ENCODE measurements at places on chromosomes 1 and 21.

DNA sequence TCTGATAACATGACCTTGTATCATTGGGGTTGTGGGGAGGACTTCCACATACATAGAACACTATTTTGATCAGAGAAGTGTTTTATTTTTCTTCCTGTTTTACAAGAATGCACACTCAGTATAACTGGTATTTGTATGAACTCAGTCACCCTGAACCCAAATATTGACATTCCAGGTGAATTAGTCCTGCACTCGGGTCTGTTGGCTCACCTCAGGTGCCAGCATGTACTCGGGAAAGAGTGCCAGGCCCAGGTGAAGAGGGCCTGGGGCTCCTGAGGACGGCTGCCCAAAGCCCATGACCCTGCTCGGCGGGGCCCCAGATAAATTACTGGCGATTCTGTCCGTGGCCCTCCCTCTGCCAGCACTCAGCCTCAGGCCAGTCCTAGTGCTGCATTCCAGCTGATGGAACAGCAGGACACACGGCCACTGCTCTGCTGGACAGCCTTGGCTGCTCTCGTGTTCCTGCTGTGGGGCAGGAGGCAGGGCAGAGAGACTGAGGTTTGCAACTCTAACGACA is 75.4 kb upstream of the TMPRSS2 start:
- DNase-seq, result no peak

- DNase-seq, result no peak
Observed at GRCh38 chr1:33391343-33392078, 39.4 kb downstream of the PHC2 start.

- no peak for DNase-seq
Observed at GRCh38 chr1:96837781-96838216, 116.2 kb downstream of the PTBP2 start.

GRCh38 chr21:15415541-15416261 is 314.1 kb upstream of the USP25 start:
- DNase-seq, result no peak

GRCh38 chr21:28337315-28337714 is 655.4 kb downstream of the LTN1 start:
- DNase-seq, result no peak

GRCh38 chr1:19462781-19463503 is 22.4 kb downstream of the CAPZB start:
- no peak for DNase-seq

DNA sequence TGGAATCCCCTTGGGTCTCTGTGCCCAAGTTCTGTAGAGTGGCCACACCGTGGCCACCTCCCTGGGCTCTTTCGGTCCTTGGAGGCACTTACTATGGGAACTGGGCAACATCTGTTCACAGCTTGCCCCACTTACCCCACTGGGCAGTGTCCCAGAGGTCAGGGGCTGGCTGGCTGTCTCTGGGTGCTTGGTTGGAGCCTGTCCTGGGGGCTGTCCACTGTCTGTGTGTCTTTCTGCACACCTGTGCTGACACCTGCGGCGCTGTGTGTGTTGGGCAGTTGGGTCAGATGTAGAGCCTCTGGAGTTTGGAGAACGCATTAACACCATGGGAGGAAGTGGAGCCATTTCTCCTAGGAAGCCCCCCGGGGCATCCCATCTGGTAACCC is 1.3 kb upstream of the TMEM54 start:
- DNase-seq, result no peak

- no peak for DNase-seq
Observed at GRCh38 chr1:202104073-202104472, 18.6 kb upstream of the GPR37L1 start.

DNA sequence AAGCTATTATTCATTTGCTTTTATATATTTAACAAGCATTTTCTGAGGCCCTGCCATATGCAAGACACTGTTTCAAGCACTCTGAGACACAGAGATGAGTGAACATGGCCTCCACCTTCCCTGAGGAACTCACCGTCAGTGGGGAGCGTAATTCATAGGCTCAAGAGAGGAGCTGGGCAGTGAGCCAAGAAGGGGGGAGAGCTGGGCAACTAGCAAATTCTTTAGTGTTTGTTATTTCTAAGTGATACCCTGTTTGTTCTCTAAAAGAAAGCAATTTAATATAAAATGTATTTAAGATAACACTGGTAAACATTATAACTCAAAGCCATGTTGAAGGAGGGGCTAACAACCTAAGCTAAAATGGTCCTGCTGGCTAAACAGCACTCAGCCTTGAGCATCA is 119.2 kb upstream of the NGF start:
- DNase-seq, result no peak

DNA sequence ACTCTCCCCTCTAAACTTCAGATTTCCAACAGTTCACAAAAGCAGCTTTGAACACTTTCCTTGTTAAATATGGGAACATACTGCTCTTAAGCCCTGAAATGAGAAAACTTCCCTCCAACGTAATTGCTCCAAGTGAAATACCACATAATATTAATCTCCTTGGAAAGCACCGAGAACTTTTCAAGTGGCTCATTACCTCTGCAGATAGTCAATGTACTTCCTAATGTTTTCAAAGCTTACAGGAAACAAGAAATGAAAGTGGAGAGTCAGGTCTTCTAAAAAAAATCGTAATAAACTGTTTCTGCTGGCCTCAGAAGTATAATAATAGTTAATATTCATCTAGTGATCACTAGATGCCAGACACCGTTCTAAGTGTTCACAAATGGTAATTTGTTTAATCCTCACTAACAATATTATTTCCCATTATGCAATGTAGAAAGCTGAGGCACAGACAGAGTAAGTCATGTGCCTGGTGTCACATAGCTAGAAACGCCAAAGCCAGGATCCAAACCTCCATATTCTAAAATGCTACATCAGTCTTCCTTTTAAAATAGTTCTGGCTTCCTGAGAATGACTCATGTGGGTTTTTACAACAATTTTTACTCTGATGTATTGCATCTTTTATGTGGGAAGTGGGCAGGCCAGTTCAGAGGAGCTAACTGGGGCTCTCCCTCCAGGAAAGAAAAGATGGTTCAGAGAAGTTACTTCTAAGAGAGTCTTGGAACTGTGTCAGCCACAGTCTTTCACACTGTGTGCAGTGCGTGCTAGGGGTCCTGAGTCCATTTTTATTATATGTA is 177.2 kb downstream of the PLPPR4 start:
- DNase-seq, result no peak

DNA sequence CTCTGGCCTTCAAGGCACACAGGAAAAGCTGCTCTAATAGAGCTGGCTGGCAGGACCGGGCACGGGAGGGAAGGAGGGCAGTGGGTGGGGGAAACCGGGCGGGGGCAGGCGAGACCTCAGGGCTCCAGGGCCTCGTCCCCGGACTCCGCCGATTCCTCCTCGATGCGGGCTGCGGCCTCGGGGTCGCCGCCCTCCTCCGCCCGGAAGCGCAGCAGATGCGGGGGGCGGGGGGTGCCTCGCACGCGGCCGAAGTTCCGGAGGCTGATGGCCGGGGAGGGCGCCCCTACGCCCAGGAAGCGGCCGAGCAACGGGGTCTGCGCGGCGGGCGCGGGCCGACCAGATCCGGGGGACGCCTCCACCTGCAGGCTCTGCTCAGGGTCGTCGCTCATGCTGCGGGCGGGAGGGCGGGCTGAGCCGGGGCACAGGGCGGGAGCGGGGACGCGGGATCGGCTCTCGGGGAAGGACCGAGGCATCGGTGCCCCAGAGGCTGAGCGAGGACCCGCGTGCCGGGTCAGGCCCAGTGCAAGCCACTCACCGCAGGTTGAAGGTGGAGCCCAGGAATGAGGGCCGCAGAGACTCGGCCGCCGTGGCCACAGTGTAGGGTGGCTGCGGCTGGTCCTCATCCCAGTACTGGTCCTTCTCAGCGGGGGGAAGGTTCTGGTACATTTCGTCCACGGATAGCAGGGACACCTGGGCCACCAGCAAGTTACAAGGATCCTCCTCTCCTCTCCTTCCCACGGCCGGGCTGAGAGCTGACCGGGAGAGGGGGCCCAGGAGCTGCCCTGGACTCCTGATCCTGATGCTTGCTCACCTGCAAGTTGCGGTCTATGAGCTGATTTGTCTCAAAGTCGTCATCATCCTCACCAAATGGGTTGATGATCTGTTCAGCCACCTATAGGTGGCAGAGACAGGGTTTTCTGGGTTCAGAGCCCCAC is 3.6 kb downstream of the BEST4 start:
- no peak for DNase-seq

DNA sequence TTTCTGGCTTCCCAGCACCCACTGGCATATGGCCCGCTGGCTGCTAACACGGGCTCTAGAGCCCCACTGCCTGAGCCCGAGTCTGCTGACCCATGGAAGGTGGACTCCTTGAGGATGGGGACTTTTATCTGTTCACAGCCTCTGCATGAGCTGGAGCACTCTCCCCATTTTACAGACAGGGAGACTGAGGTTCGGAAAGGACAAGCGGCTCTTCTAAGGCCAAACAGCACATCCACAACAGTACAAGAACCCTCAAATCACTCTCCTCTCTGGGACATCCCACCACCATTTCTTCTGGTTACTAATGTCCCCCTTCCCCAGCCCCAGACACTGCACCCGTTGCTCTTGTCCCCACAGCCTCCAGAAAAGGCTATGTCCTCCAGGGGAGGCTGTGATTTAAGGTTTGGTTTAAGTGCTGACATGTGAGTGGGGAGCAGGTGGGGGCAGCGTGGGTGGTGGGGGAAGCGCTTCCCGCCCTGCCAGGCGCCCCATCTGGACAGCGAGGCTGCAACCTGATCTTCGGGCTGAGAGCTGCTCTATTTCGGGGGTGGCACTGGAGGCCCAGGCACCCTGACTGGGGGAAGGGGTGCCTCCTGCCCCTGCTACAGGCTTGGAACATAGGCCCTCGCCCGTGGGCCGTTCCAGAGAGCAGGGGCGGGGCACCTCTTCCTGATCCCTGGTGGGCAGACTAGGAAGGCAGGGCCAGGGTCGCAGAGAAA is 104.8 kb upstream of the WNT4 start:
- DNase-seq, result no peak

DNA sequence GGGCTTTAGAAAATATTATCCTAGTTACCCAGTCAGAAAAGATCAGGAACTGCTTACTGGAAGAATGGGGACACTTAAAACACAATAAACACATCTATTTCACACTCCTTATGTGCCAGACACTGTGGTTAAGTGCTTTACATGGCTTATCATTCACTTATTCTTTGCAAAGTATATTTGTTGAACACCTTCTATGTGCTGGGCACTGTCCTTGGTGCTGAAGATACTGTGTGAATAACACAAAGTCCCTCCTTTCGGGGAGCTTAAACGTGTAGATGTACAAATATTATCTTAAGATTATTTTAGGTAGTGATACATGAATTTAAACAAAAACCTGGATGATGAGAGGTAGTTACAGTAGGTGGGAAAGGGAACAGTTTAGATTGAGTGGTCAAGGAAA is 169.3 kb downstream of the ST6GALNAC5 start:
- no peak for DNase-seq

Data from esophagus squamous epithelium (tissue), 5 donors.